ENCODE measurements at places on chromosomes 6 and 20.

DNA sequence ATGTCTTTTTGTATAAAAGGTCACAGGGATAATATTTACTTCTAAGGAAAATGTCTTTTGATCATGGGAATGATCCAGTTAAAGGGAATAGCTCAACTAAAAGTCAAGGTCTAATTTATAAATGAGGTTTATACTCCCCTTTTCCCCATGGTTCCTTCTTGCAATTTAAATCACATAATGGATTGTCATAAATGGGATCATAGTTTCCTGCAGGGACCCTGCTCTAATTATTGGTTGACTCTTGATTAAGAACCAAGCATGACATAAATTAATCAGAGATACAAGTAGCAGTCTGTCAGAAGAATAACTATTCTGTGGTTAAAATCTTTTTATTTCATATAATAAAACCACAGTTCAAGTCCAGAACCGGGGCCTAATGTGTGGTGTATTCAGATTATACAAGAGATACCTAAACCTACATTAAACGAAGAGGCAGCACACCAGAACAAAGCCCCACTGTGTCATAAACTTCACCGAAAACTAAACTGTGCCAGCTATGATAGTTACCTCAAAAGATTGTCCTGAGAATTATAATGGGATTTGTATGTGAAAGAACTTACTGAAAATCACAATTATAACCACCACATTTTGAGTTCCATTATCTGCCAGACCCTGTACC, 43.0 kb upstream of the CD83 start:
- no peaks in the 10 kb centered on the region for H3K27me3 ChIP-seq
- peak overlapping the region; percentile 57 for H3K4me3 ChIP-seq
- DNase-seq = no peak
- H3K27ac ChIP-seq = peak overlapping the region; percentile 41

GRCh38 chr20:63054103-63054474, 47.3 kb upstream of the BHLHE23 start:
- H3K4me1 ChIP-seq = no peaks in the 10 kb centered on the region
- no peaks in the 10 kb centered on the region for H3K27me3 ChIP-seq
- no peak for DNase-seq
- no peaks in the 10 kb centered on the region for H3K36me3 ChIP-seq

- no peaks in the 10 kb centered on the region for H3K4me1 ChIP-seq
- no peaks in the 10 kb centered on the region for H3K27me3 ChIP-seq
- H3K4me3 ChIP-seq = no peak overlapping the region
- DNase-seq = no peak
- no peaks in the 10 kb centered on the region for H3K36me3 ChIP-seq
- H3K27ac ChIP-seq = no peak overlapping the region
Observed at GRCh38 chr6:1837826-1838225, 228.1 kb downstream of the FOXC1 start.

- no peaks in the 10 kb centered on the region for H3K27me3 ChIP-seq
Observed at GRCh38 chr20:61760321-61760720, 305.4 kb downstream of the TAF4 start.

- H3K27ac ChIP-seq = no peak overlapping the region
- no peak for DNase-seq
- no peaks in the 10 kb centered on the region for H3K36me3 ChIP-seq
Observed at GRCh38 chr6:55958790-55959189, 83.4 kb upstream of the BMP5 start.

DNA sequence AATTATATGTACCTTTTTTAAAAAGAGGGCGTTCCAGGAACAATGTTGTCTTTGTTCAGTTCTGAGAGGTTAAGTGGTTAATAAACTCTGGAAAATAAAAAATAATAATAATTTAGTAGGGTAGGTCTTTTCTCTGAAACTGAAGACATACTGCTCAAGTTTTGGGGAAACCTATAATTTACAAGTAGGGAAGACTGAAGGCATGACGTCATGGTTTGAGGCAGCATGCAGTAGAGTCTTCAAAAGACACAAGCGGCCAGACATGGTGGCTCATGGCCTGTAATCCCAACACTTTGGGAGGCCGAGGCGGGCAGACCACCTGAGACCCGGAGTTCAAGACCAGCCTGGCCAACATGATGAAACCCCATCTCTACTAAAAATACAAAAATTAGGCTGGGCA, 14.0 kb downstream of the STAU1 start:
- H3K4me1 ChIP-seq = no peaks in the 10 kb centered on the region
- H3K4me3 ChIP-seq = no peak overlapping the region
- H3K27ac ChIP-seq = no peak overlapping the region
- H3K36me3 ChIP-seq = no peaks in the 10 kb centered on the region
- DNase-seq = no peak

- H3K4me1 ChIP-seq = no peaks in the 10 kb centered on the region
- H3K27me3 ChIP-seq = no peaks in the 10 kb centered on the region
Observed at GRCh38 chr20:41956338-41957074, 338.3 kb upstream of the CHD6 start.

GRCh38 chr6:75217193-75217592, 11.3 kb upstream of the COL12A1 start:
- peak; percentile 63 for DNase-seq
- H3K27ac ChIP-seq = peak overlapping the region; percentile 11
- peaks cover 4% of the 10 kb centered on the region for H3K4me1 ChIP-seq
- no peaks in the 10 kb centered on the region for H3K36me3 ChIP-seq
- H3K4me3 ChIP-seq = no peak overlapping the region

DNA sequence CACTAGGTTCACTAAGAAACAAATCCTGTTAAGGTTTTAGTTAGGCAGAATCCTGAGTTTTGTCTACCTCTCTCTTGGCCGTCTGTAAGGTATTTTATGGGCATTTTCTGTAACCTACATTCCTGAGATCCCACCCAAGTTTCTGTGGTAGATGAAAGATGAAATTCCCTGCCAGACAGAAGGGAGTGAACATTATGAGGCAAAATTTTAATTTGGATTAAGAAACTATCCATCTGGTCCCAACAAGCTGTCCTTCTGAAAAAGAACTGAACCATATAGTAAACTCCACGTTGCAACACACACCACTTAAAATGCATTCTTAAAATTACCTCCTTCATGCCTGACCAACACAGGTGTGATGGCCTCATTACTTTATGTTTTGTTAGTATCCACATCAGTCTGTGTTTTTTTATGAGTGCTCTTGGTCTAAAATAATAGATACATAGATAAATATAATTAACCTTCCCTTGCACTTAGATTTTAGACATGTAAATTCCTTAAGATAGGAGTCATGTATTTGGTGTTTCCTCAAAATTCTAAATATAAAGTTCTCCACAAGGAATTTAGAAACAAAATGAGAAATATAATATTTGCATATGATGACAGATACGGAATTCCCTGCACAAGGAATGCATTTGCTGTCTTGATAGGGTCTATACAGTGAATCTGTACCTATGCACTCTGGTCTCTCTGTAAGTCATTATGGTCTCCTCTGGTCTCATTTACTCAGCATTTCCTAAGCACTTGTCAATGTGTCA, 86.5 kb downstream of the CHD6 start:
- DNase-seq = no peak
- no peak overlapping the region for H3K27ac ChIP-seq
- H3K27me3 ChIP-seq = no peaks in the 10 kb centered on the region
- peaks cover 3% of the 10 kb centered on the region for H3K36me3 ChIP-seq

DNA sequence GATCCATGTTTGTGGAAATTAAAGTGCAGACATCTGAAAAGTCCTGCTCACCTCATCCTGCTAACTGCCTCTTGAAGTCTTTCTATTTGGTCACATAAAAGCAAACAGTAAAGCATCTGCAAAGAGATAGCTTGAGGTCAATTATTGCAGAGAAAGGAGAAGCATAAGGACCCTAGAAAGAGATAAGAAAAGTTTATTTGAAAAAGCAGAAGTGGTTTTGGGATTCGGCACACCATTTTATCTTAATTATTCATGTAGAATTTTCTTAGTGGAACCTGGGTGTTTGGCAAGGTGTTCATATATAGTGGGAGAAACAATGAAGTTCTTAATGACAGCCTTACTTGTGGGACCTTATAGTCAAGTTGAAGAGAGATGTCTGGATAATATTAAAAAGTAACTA, 280.8 kb downstream of the CENPW start:
- H3K4me3 ChIP-seq = no peak overlapping the region
- no peaks in the 10 kb centered on the region for H3K4me1 ChIP-seq
- no peak for DNase-seq
- H3K27me3 ChIP-seq = no peaks in the 10 kb centered on the region

GRCh38 chr20:2431185-2431584, 39.4 kb downstream of the SNRPB start:
- no peaks in the 10 kb centered on the region for H3K27me3 ChIP-seq
- no peak for DNase-seq
- no peak overlapping the region for H3K27ac ChIP-seq
- no peaks in the 10 kb centered on the region for H3K36me3 ChIP-seq

DNA sequence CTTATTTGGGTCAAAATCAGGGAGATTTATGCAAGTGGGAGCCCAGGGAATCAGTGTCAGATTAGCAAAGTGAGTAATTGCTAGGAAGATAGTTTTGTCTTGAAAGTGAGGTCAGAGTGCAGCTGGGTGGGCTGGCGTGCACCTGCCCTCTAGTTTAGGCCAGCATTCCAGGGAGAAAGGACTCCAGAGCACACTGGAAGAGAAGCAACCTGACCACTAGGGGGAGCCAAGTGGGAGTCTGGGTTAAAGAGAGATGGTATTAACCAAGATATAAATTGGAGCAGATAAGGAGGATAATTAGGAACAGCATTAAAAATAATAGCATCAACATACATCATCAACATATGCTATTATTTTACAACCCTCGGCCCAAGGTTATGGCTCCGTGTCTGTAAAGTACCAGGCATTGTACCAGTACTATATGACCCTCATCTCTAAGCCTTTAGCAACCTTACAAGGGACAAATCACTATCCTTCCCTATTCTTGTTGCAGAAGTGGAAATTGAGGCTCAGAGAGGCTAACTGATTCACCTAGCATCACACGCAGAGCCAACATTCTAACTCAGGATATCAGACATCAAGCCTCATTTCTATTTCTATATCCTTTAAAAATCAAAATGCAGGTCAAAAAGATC, 57.8 kb downstream of the SLC2A10 start:
- H3K27ac ChIP-seq = no peak overlapping the region
- no peaks in the 10 kb centered on the region for H3K4me1 ChIP-seq
- no peaks in the 10 kb centered on the region for H3K27me3 ChIP-seq
- DNase-seq = peak; percentile 40
- no peak overlapping the region for H3K4me3 ChIP-seq
- H3K36me3 ChIP-seq = no peaks in the 10 kb centered on the region

GRCh38 chr6:79731471-79731870, 100.3 kb downstream of the SH3BGRL2 start:
- no peaks in the 10 kb centered on the region for H3K36me3 ChIP-seq
- no peak overlapping the region for H3K4me3 ChIP-seq

GRCh38 chr6:142485256-142485655, 183.4 kb downstream of the ADGRG6 start:
- DNase-seq = peak; percentile 72
- no peaks in the 10 kb centered on the region for H3K36me3 ChIP-seq
- H3K27me3 ChIP-seq = no peaks in the 10 kb centered on the region
- no peaks in the 10 kb centered on the region for H3K4me1 ChIP-seq
- H3K4me3 ChIP-seq = no peak overlapping the region
- H3K27ac ChIP-seq = no peak overlapping the region

DNA sequence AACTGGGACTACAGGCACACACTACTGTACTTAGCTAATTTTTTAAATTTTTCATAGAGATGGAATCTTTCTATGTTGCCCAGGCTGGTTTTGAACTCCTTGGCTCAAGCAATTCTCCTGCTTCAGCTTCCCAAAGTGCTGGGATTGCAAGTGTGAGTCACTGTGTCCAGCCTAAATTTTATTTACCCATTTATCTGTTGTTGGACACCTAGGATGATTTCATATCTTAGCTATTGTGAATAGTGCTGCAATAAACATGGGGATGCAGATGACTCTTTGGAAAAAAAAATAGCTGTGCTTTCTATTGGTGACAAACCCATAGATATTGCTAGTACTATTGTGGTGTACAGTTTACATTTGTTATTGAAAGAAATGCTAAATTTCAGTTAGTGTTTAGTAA, 19.6 kb upstream of the SYNCRIP start:
- H3K4me1 ChIP-seq = peaks cover 2% of the 10 kb centered on the region
- H3K36me3 ChIP-seq = no peaks in the 10 kb centered on the region
- no peak overlapping the region for H3K4me3 ChIP-seq

DNA sequence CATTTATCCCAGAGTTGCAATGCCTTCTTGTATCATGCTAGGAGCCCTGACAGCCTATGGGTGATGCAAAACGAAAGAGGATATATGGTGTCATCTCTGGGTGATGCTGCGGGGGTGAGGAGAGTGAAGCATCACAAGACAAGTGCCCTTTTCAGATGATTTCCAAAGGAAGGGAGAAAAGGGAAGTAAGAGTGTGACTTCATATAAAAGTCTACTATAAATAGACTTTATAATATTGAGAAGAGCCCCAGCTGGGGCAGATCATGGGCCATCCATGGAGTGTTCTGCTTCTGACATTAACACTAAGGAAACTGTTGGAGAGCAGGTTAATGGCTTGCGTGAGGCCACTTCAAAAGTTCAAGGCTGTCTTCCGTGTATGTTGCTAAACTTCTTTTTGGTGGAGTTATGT, 4.4 kb downstream of the CD83 start:
- no peaks in the 10 kb centered on the region for H3K27me3 ChIP-seq
- H3K36me3 ChIP-seq = no peaks in the 10 kb centered on the region
- no peak for DNase-seq
- no peak overlapping the region for H3K27ac ChIP-seq
- no peak overlapping the region for H3K4me3 ChIP-seq
- no peaks in the 10 kb centered on the region for H3K4me1 ChIP-seq

DNA sequence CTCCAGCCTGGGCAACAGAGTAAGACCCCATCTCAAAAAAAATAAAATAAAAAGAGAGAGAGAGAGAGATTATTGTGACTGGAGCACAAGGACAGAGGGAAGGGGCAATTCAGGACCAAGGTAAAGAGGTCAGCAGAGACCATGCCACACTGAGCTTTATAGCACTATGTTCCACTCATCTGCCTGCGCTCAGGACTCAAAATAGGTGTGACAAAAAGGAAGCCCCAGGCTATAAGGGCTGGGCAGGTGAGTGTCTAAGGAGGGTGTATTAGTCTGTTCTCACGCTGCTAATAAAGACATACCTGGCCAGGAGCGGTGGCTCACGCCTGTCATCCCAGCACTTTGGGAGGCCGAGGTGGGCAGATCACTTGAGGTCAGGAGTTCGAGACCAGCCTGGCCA, 23.1 kb upstream of the SRSF6 start:
- no peaks in the 10 kb centered on the region for H3K4me1 ChIP-seq
- H3K36me3 ChIP-seq = no peaks in the 10 kb centered on the region
- no peak for DNase-seq
- no peaks in the 10 kb centered on the region for H3K27me3 ChIP-seq

DNA sequence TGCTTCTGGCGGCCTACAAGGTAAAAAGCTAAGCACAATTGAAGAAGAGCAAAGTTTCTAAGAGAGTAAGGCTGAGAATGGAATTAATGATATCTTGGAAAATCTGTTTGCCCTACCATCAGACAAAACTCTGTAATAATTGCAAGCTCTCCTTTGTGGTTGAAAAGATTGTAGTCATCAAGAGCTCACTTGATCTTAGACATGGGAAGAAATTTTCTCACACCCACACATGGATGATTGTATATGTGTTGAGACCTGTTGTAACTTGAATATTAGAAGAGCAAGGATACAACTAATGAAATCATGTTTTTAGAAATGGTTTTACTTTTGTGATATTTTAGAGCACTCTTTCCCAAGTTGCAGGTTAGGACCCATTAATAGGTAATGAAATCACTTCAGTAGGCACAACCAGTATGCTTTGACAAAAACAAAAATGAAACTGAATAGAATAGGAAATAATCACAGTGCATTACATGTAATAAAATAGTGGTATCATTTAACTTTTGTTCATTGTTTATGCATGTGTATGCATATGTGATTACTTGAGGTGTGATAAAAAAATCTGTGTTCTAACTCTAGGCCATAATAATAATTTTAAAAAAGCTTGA, 14.0 kb downstream of the DCBLD1 start:
- H3K36me3 ChIP-seq = no peaks in the 10 kb centered on the region
- DNase-seq = peak; percentile 62
- H3K4me3 ChIP-seq = no peak overlapping the region
- peak overlapping the region; percentile 70 for H3K27ac ChIP-seq
